ENCODE measurements at places on chromosomes 4 and X. TPM values are rescaled to one million over a fixed set of nuclear protein-coding genes. Genes with fewer than 3 reads are reported as not detected.

Gene ZNF157
- polyA plus RNA-seq = 0.52 TPM

DNA sequence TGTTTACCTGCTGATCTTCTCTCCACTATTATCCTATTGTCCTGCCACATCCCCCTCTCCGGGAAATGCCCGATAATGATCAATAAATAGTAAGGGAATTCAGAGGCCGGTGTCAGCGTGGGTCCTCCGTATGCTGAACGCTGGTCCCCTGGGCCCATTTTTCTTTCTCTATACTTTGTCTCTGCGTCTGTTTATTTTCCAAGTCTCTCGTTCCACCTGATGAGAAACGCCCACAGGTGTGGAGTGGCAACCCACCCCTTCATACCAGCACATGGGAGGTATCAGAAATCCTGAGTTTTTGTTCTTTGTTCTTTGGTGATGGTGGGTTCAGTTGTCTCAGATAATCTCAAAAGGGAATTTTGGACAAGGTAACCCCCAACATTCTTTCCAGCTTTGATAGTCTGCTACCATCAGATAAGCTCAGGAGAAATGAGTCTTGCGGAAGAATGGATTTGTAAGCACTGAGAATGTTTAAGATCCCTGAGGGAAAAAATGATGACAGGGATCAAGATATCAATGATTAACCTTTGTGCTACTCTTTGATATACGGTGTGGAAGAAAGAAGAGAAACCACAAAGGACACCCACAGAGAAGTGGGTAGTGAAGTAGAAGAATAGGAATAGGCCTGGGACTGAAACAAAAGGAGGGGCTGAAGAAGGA is 117.9 kb downstream of the CEP44 start:
- no peak for DNase-seq

Gene UGT2B10
- not detected for polyA plus RNA-seq

DNA sequence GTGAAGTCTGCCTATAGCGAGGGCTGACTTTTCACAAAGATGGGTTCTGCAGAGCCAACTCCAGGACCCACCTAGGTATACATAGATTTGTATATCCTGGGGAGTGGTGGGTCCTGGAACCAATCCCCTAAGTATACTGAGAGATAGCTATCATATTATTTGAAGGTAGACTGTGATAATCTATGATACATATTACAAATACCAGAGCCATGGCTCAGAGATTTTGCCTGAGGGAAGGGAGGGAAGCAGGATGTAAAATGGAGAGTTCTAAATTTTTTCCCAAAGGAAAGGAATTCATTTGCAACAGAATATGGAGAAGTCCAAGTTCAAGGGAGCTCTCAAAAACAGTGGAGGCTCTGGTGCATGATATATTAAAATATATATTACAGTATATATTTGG is 7.2 kb downstream of the TCEAL3 start:
- no peak for DNase-seq

GRCh38 chr4:144183165-144183564 is 42.6 kb upstream of the GYPA start:
- DNase-seq = no peak

GRCh38 chr4:158778156-158778711 is 9.4 kb downstream of the FNIP2 start:
- DNase-seq = peak; percentile 67

- DNase-seq = no peak
These were observed 47.4 kb upstream of the MND1 start for GRCh38 chr4:153297116-153297515.

DNA sequence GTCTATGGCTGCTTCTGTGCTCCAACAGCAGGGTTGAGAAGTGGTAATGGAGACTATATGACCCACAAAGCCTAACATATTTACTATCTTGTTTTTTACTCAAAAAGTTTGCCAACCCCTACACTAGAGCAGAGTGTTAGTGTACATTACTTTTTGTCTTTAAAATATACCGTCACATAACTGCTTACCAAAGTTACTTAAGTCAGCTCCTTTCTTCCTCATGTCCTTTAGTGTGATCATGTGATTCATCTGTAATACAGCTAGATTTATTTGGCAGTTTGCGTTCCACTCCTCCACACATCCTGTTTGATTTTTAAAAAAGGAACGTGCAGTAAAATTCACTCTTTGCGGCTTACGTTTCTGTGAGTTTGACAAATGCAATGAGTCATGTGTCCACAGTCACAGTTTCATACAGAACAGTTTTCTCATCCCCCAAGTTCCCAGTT is 162.4 kb upstream of the GPRIN3 start:
- DNase-seq = peak; percentile 19

Gene ADAMTS3
- not detected for polyA plus RNA-seq

DNA sequence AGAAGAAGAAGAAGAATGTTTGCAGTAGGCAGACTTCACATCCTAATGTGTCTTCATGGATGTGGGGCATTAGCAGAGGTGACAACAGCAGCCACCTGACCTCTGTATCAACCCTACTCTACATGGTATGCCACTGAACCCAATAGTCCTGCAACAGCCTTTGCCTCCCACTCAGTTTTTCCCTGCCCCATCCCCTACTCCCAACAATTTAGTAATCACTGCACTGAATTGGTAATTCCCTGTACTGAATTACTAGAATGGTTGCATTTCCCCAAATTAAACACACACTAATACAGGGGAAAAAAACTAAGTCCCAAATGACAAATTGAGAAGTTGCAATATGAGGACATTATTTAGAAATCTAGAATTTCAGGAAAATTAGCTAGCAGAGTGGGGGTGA is 31.4 kb upstream of the FAM241A start:
- no peak for DNase-seq

Gene RCHY1
- polyA plus RNA-seq = 19.7 TPM

Data from B cell (primary cell).